ENCODE measurements at places on chromosomes 2 and 18.

GRCh38 chr2:236934166-236934565 is 151.5 kb upstream of the COPS8 start:
- no peak for DNase-seq

GRCh38 chr2:235086481-235087184 is 134.8 kb downstream of the SH3BP4 start:
- no peak for DNase-seq

- no peak for DNase-seq
These were observed 51.9 kb upstream of the LYPD1 start for GRCh38 chr2:132721938-132722337.

GRCh38 chr2:170101789-170102188 is 76.2 kb upstream of the MYO3B start:
- no peak for DNase-seq

GRCh38 chr18:23311351-23312121 is 141.6 kb upstream of the RIOK3 start:
- DNase-seq = no peak

- DNase-seq = no peak
These were observed 593.3 kb upstream of the FANCL start for GRCh38 chr2:58834404-58834803.

DNA sequence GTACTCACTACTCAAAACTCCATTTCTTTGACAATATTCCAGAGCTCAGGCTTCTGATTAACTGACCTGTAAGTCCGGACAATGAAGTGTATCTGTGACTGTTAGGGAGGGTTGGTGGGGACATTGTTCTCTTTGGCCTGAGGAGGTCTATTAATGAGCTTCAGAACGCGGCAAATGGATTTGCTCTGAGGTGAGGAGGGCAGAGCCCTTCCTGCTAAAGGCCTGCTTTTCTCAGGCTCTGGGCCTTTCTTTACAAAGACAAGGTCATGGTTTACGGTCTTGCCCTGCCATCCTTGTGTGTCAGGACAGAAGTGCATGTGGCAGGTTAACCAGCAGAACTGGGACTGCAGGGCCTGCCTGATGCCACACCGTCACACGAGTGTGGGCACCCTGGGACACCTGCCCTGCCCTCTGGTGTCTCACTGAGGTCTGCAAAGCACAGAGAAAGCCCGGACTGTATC is 7.2 kb downstream of the ALKAL2 start:
- DNase-seq = no peak

DNA sequence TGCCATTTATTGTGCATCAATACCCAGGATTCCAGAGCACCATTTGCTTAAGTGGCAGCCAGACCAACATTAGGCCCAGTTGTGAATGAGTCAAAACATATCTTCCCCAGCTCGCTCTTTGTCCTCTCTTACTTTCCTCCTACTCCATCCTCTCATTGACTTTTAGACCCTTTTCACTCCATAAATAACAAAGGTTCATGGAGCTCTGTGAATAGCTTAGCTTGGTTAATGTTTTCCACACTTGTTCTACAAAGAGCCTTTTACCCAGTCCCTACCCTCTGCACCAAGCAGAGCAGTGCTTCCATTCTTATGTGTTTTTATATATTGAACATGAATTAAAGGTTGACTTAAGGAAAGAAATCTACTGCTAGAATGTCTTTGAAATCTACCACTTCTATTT is 625.8 kb upstream of the FANCL start:
- DNase-seq = no peak

- DNase-seq = no peak
These were observed 122.0 kb upstream of the MYCN start for GRCh38 chr2:15818318-15818753.

DNA sequence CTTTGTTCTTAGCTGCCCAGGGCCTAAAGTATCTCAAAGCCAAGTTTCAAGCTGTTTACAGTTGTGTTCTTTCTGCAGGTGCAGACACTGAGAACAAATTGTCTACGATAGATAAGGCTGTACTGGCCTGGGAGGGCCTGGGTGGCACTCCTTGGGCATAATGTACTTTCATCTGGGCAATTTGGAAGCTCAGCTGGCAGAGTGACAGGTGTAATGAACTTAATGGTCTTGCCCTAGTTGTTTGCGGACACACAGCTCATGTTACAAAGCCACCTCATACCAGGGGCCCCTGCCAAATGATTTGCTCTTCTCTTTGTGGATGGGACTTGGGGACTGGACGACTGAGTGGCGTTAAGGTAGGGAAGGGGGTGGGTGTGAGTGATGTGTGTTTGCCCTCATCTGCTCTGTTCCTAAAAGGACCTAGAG is 4.3 kb downstream of the LDLRAD4 start:
- no peak for DNase-seq

- no peak for DNase-seq
These were observed 76.5 kb upstream of the EPB41L3 start for GRCh38 chr18:5620289-5620688.

- no peak for DNase-seq
These were observed 155.2 kb downstream of the TRABD2A start for GRCh38 chr2:84725717-84726116.

DNA sequence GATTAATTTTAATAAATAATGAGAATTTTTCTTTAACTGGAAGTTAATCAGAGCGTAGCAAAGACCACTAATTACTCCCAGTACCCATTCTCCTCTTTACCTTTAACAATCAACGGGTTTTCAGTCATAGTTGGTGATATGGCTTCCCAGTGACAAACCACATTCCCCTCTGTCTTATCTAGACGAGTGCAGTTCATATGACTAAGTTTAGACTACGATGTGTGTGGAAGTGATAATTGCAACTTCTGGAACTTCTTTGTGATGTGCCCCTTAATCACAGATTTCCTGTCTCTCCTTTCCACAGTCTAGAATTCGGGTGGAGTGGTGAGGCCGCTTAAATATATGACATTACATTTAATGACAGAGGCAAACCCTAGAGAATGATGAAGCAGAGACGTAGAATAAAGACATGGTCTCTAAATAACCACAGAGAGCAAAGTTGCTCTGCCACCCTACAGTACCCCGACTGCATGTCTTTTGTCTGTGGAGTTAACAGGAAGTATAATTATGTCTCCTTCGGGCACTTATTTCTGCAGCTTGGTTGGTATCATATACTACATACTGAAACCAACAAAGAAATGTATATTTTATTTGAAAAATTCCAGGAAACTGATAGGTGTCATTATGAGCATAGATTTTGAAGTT is 693.3 kb upstream of the CDH7 start:
- no peak for DNase-seq

DNA sequence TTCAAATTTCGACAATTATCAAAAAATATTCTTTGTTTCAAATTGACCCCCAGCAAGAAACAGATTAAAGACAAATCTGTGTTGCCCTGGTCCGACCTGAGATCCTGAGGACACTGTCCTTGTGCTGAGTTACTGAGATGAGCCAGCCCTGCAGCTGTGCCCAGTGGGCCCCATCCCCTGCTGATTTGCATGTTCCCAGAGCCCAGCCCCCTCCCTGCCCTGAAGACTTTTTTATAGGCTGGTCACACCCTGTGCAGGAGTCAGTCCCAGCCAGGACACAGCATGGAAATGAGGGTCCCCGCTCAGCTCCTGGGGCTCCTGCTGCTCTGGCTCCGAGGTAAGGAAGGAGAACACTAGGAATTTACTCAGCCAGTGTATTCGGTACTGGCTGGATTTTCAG is 31.4 kb upstream of the ZNG1B start:
- DNase-seq = no peak

DNA sequence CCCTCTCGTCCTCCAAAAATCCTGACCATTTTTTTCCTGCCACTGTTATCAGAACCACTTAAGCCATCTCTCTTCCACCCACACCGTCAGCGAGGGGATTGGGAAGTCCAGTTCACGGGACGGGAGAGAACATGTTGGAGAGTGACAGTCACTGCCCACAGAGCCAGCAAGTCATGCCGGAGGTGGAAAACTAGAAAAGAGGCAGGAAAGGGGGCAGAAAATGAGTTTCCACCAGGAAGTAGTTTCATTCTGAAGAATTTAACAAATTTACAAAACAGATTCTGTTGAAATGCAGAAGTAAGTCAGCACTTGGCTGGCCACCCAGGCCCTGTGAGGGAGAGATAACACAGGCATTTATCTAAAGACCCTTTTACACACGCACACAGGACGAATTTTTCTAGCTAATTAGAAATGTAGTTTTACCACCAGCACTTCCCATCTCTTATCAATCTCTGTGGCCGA is 431.3 kb downstream of the TSN start:
- DNase-seq = no peak

DNA sequence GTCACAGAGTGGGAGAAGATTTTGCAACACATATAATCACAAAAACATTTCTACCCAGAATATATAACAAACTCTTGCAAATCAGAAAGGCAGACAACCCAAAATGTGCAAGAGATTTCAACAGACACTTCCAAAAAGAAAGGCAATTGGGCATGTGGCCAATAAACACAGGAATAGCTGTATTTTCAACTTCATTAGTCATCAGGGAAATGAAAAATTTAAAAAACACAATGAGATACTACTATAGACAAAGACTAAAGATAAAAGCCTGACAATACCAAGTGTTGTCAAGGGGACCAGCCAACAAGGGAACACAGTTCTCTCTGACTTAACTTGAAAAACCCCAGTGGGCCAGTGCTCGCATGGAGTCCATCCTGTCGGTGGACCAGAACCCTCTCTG is 40.5 kb downstream of the MTHFD2 start:
- no peak for DNase-seq

GRCh38 chr2:151716721-151717120 is 17.6 kb downstream of the NEB start:
- no peak for DNase-seq

DNA sequence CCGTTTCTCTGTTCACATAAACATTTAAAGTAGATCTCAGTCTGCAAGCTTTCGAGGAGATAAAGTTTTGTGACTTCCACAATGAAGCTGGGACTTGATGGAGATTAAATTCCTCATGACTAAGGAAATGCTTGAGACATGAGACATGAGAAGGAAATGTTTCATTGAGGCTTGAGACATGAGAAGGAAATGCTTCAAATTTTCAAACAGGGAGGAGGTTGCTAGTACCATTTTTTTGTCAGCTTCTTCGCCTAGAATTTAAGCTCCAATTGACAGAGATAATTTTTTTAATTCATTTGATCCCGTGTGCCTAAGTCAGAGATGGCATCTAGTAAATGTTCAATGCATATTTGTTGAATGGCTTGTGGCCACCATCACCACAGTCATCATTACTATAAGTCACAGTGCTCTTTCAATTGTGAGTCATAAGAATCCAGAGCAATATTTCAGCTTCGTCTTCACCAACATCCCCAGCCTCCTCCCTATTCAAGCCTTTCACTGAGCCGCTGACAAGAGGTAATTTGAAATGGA is 543 bp upstream of the MARCHF4 start:
- peak; percentile 40 for DNase-seq

GRCh38 chr18:6478121-6478520 is 63.4 kb upstream of the L3MBTL4 start:
- DNase-seq = no peak

GRCh38 chr2:160397530-160397865 is 96.1 kb downstream of the RBMS1 start:
- DNase-seq = no peak

DNA sequence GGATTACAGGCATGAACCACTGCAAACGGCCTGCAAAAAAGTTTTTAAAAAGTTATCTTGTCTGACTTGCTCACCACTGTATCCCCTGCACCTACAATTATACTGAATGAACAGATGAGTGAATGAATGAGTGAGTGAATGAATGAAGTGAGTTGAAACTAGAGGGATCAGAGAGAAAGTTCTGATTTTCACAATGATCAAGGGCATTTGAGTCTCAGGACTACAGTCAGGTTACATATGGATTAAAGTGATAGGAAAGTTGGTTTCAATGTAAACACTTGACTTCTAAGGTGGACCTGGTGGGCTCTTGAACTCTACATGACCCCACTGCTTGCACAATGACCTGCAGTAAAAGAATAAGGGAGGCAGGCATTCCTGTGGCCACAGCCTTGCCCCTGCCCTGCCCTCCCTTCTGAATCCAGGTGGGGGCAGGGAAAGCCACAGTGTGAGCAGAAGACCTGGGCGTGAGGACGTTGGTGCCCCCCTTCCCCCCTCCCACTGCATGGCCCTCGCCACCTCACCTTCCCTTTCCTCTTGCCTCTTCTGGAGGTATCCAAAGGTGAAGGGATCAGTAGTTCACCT is 10.7 kb downstream of the C2orf80 start:
- no peak for DNase-seq

- DNase-seq = no peak
These were observed 113.9 kb downstream of the MYO5B start for GRCh38 chr18:50080932-50081560.

DNA sequence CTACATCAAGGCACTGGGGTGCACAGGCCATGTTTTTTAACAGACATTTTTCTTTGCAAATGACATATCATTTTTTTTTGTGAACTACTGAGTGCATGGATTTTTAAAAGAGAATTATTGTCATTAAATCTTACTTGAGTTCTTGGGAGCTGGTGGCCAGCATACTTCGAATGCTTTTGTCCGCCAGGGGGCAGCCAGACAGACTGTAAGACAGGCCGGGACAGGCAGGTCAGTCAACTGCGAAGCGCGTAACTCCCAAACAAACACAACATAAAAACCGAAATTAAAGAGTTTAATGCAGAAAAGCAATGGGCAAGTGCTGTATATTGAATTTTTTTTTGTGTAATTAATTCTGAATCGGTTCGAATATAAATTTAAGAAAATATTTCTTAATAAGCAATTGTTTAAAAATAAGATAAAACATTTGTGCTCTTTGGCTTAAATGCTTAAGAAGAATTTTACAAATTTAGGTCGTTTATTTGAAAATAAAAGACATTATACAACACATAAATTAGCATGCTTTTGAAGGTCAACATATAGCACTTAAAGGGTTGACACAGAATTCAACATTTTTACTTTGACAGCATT is 142.2 kb upstream of the PXDN start:
- DNase-seq = peak; percentile 44

DNA sequence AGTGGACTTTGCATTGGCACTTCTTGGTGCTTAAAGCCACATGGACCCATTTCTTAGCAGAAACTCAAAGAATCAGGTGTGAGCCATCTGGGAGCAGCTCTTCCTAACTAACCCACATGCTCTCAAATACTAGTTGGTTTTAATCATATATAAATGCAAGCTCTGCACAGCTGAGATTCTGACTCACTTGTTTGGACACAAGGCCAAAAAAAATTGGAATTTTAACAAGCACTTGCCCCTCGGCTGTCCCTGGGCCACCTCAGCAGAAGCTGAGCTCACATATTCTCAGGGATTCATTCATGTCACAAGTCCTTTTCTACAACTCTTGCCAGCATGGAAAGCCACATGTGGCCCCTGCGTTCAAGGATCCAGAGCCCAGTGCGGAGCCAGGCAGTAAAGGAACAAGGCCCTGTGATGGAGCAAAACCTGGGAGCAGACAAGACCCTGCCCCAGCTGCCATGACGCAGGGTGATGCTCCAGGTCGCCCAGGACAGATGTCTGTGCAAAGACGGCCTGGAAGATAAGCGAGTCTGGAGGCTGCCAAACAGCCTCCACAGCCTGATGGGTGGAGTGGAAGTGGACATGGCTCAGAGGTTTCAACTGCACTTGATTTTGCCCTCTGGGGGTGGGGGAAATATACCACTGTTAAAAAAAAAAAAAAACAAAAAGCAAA is 266.5 kb downstream of the EIPR1 start:
- no peak for DNase-seq

- DNase-seq = peak; percentile 67
These were observed 55.9 kb upstream of the CTLA4 start for GRCh38 chr2:203811491-203812221.

- no peak for DNase-seq
These were observed 47.5 kb downstream of the PTGR3 start for GRCh38 chr18:75161256-75162028.

- DNase-seq = no peak
These were observed 143.4 kb downstream of the UBE2E3 start for GRCh38 chr2:181123798-181124231.
